ENCODE measurements at places on chromosomes 5 and 9. TPM values are rescaled to one million over a fixed set of nuclear protein-coding genes. Genes with fewer than 3 reads are reported as not detected.

Gene PCA3
- not detected for total RNA-seq

Gene FAXDC2
- 0.33 TPM for total RNA-seq

Gene NR6A1
- 1.4 TPM for total RNA-seq

Gene CA9
- total RNA-seq = 6.0 TPM

Gene OR13C8
- not detected for total RNA-seq

Gene GCNT4
- 0.29 TPM for total RNA-seq

Gene F2RL2
- 3.6 TPM for total RNA-seq

Gene SLCO6A1
- total RNA-seq = not detected

Gene CEP72
- total RNA-seq = 8.0 TPM

All from A549 treated with AZD2906 at 1 μM for 4 hours (cell line).